Caki2 (cell line): ENCODE measurements at places on chromosomes 7 and 10. TPM values are rescaled to one million over a fixed set of nuclear protein-coding genes. Genes with fewer than 3 reads are reported as not detected.

GPER1 gene
- total RNA-seq, result 2.5 and 7.7 TPM in 2 replicates

MCMBP gene
- 22.9 and 41.2 TPM in 2 replicates for total RNA-seq

PIK3CG gene
- total RNA-seq, result not detected in 2 replicates

SH2B2 gene
- total RNA-seq, result 7.0 and 16.5 TPM in 2 replicates

ZCCHC24 gene
- 3.7 and 5.7 TPM in 2 replicates for total RNA-seq

UNC5B gene
- total RNA-seq, result 0.20 TPM in 1 of 2 replicates, not detected in the other
